ENCODE measurements at places on chromosomes 1 and 21.

GRCh38 chr1:162976628-162977027 is 92.5 kb upstream of the RGS4 start:
- DNase-seq = no peak

DNA sequence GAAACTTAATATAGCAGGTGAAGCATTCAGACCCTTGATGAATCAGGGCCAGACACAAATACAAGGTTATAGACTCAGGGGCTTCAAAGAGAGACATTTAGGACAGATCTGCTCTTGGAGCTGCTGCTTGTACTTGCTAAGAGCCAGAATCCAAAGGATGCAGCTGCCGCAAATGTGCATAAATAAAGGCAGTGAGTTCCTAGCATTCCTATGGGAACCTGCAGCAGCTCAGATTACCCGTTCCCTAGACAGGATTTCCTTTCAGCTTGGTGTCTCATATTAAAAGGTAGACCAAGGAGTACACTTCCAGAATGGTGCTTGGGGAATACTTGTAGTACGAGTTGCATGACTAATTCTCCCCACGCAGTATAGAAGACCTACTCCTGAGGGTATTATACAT is 9.7 kb upstream of the LRRC53 start:
- DNase-seq = no peak

GRCh38 chr1:79629414-79629813 is 622.9 kb upstream of the ADGRL4 start:
- DNase-seq = no peak

- DNase-seq = no peak
Observed at GRCh38 chr1:174217248-174217647, 57.9 kb downstream of the RABGAP1L start.

DNA sequence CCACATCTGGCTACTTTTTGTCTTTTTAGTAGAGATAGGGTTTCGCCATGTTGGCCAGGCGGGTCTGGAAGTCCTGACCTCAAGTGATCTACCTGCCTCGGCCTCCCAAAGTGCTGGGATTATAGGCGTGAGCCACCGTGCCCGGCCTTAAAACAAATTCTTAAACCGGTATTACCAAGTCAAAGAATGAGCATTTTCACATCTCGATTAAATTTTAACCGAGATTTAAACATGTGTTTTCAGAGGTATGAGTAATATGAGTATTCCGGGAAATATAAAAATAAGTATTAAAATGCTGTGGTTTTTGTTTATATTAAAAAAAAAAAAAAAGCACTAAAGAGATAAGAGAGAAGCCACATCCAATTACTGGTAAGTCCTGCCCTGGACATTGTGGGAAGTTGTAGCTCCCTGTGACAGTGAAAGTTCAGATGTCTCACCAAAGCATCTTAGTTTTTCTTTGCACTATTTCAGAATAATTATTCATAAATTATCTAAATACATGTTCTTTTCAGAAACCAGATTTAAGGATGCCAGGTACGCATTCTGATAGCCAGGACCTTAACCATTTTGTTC is 24.9 kb downstream of the ZNF281 start:
- DNase-seq = no peak

GRCh38 chr21:36454093-36454531 is 25.8 kb downstream of the CLDN14 start:
- DNase-seq = no peak

- no peak for DNase-seq
Observed at GRCh38 chr1:16677552-16678431, 11.0 kb upstream of the RNU1-3 start.

DNA sequence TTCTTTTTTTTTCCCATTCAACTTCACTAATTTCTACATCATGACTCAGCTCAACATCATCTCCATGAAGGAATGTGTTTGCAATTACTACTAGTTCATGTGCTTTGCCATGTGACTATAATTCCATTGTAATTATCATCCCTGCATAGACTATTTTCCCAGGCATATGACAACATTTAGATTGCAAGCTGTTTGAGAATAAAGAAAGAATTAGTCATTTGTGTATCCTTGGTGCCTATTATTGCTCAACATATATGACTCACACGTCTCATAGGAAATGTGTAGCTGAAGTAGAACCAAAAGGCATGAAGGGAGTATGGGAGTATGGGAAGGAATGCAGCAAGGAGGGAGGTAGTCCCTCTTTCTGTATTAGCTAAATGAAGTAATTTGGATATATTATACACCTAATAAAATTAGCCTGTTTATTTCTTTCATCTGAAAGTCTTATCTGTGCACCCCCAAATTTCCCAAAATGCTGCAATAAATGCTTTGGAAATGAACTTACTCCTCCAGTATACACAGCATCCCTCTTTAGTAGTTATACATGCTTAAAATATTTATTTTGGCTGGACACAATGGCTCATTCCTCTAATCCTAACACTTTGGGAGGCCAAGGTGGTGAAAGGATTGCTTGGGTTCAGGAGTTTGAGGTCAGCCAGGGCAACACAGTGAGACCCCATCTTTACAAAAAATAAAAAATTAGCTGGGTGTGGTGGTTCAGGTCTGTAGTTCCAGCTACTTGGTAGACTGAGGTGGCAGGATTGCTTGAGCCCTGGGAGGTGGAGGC is 316.9 kb upstream of the ADGRL4 start:
- no peak for DNase-seq

DNA sequence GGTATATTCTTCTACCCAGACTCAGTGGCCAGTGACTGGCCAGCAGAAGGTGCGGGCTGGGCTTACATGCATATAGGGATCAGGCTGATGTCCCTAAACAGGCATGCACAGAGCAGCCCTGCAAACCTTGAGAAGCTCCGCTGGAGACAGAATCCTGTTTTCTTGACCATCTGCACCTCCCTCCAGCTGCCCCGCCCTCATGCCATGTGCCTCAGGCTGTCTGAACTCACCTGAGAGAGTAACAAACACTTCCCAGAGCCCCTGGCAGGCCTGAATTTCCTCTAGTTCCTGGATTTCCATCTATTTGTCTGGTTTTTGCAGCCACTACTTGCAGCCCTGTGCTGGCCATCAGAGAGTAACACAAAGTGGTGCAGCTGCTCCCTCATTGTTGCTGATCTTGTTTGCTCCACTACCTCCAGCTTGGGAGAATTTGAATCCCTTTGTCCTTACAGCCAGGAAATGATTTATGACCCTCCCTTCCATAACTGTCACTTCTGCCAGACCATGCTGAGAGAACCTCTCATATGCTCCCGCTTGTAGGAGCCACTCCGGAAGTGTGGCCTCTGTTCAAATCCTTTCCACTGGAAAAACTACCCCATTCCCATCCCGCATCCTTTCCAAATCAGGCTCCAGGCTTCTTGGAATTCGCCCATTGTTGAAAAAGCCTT is 113.6 kb downstream of the NMNAT2 start:
- DNase-seq = no peak

DNA sequence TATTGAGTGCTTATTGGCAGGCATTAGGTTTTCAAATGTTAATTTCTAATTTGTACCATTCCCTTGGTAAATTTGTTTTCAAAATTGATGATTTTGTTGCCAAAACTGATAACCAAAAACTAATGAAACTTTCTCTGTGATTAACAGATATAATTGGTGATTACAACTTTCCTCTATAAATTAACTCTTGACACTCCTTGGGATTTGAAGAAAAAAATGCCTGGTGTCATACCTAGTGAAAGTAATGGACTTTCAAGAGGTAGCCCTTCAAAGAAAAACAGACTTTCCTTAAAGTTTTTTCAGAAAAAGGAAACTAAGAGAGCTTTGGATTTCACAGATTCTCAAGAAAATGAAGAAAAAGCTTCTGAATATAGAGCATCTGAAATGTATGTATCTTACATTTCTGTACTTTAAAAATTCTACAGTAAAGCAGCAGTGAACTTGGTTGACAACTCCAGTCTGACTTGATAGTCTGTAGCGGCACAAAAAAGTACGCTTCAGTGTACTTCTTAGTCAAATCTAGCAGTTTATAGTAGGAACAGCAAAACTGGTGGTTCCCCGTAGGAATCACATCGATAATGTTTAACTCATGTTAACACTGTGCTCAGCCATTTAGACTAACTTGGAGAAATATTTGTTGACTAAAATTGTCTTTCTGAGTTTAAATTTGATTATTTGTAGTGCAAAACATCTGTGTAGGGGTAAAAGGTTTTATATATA is 3.0 kb downstream of the USP1 start:
- DNase-seq = no peak

DNA sequence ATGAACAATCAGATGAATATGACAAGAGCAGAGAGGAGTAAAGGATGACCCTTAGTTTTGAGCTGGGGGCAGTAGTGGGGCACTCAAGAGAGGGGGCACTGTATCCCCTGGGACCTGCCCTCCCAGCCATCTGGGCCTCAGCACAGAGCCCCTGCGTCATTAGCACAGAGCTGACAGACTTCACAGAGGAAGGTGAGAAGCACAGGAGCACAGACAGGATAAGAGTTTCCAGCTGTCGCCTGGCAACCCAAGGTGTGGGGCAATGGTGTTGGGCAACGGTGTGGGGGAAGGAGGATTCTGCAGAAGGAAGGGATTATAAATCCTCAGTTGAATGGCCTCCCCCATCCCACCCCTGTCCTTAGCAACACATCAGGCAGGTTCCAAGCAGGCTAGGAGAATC is 30.2 kb downstream of the RAB3B start:
- DNase-seq = no peak

Data from activated CD8-positive, alpha-beta memory T cell treated with anti-CD3 and anti-CD28 coated beads, Interleukin-2, amount 50 U/mL, for 4 hours (primary cell).